ENCODE measurements at places on chromosomes 5 and 9.

DNA sequence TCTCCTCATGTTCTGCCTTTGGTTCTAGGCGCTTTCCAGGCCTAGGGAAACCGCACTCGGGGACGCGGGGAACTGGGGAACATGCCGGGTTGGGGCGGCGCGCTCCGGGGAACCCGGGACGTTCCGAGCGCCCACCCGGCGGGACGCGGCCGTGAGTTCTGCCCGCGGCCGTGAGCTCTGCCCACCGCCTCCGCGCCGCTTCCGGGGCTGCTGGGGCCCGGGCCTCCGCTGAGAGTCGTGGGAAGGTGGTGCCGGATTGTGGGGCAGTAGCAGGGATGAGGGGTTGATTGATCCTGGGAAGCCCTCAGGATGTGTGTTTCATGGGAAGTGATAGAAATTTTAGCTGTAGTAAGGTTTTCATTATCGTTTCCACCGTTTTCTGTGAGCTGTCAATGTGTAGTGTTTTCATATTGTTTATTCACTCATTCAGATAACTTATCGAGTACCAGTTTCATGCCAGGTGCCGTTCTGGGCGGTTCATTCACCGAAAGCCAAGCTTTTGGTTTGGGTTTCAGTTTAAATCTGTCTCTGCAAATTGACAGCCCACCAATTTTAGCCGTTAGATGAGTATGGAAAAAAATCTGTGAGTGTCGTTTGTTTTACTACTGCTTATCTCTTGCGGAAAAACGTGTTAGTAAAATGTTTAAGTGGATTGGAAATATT is 657 bp downstream of the MTRR start:
- DNase-seq, result peak; percentile 4

DNA sequence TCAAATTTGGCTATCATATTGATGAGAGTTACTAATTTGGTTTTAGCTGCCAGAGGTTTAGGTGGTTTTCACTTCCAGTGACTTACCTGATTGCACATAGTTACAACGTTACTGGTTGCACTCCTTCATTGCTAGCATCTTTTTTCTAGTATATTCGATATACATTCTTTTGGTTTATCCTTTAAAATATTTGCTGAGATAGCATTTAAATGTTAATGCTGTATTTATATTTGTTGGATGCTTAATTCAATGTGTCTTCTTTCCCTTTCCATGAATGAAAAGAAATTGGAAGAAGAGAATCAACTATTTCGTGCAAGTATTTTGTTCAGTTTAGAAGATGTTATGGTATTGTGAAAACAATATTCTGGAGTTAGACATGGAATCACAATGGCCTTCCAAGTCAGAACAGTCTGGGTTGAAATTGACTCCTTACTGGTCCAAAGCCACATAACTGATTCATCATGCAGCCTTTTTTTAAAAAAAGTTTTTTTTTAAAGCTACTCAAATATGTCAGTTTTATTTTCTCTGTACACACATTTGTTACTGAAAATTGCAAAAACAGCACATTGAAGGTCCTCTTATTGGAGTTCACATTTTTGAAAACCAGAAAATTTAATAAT is 2.2 kb downstream of the SPIN1 start:
- no peak for DNase-seq

DNA sequence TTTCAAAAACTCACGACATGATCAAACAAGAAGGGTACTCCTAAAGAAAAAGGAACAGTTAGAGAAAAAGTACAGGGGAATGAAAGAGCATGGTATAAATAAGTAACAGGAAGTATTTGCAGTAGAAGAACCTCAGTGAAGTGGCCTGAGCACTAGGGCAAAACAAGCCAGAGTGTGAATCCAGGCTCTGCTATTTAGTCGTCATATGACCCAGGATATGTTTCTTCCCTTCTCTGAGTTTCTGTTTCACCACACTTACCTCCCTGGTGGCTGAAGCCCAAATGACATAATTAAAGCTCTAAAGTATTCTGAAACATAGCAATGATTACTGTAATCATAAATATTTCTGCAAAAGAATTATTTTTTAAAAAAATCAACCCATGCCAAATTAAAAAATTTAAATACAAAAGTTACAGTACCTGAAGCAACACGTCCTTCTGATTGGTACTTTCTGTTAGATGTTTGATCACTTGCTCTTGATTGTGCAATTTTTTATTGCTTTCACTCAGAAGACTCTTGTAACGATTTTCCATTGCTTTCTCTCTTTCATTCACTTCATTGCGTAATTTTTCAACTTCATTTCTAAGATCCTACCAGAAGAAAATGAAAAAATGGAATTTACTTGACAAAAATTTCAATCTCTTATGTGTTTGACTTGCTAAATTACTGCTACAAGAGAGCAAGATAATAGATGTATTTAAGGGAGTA is 88.9 kb downstream of the CDK5RAP2 start:
- DNase-seq, result no peak

GRCh38 chr5:110973510-110973909 is 98.0 kb upstream of the TSLP start:
- DNase-seq, result no peak

DNA sequence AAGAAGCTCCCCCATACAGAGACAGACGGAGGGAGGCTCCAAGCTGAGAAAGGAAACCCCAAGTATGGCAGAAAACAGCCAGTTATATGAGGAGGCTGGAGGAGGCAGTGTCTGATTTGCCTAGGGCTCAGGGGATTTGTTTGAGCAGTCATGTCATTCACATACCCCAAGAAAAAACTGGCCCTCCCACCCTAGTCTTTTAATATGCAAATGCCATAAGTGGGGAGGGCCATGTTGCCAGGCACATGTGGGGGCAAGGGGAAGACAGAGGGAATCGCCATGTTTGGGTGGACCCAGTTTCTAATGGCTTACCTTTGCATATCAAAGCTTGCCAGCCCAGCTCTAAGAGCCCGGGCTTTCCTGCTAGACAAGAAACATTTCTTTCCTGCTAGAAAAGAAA is 1163.8 kb downstream of the TAF11L14 start:
- DNase-seq, result no peak

- DNase-seq, result peak; percentile 46
Observed at GRCh38 chr9:132241840-132242620, 80.2 kb downstream of the NTNG2 start.

- DNase-seq, result no peak
Observed at GRCh38 chr9:127155314-127155960, 33.0 kb upstream of the ANGPTL2 start.

DNA sequence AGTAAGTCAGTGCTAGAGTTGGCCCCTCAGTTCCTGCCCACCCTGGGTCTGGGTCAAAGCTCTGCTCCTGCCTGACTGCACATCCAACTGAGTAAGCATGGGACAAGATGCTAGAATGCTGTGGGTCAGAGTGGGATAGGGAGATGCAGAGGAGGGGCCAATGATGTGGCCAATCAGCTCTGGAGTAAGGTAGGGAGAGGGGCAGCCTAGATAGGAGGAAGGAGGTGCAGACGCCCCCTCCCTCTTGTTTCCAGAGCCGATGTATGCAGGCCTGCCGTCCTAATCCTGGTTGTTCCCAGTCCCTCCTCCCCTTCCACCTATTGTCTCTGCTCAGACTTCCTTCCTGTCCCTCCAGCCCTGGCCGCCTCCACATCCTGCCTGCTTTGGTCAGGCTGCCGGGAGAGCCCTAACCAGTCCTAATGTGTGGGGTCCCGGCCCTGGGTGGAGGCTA is 1.3 kb downstream of the ARAP3 start:
- DNase-seq, result no peak

DNA sequence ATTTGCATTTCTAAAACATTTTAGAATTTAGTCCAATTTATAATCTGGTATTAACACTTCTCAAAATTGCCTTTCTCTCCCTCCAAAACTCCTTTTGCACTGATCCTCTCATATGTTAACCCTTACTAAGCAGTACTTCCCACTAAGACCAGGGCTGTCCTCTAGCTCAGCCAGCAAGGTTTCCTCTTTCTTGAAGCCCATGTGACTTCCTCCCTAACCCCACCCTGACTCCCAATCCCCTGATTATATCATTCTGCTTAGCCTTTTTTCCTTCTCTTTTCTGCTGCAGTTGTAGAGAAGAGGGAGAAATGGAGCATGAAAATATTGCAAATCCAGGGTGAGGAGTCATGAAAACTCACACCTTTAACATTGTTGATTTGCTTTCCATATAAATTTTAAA is 241.7 kb downstream of the MCTP1 start:
- DNase-seq, result no peak

Measured in activated CD4-positive, alpha-beta T cell treated with anti-CD3 and anti-CD28 coated beads, Interleukin-2, amount 50 U/mL, for 4 hours (primary cell).